CD4-positive, alpha-beta T cell treated with Interleukin-6 at 100 ng/mL for 8 hours (primary cell): ENCODE measurements at places on chromosomes 6 and 20.

DNA sequence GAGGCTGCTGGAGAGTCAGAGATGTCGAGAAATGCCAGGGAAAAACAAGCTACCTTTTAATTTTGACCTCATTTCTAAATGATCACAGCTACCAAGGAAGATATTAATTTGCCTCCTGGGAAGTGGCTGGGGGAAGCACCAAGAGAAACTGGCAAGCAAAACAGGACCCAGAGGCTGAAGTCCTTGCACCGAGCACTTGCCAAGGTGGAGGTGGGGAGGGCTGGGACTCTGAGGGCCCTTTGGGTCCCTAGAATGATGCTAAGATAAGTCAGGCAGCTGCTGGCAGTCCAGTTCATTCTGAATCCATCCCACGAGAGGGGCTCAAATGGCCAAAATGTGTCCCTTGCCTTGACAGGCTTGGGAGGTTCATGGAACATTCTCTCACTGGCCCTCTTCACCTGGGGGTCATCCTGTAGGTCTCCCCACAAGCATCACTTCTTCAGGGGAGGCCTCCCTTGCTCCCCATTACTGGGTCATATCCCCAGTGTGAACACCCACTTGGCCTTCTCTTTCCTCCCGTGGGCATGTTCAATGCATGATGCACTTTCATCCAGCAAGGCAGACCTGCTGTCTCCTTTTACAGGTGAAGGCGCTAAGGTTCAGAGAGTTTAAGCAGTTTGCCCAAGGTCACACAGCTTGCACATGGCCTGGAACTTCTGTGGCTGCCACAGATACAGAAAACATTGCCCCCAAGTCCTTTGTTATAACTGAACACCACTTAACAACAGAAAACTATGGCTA is 39.1 kb upstream of the BLCAP start:
- DNase-seq = no peak

- DNase-seq = no peak
Measured at GRCh38 chr6:19880066-19880465, 42.9 kb downstream of the ID4 start.

GRCh38 chr6:45927421-45928320 is 88.0 kb downstream of the CLIC5 start:
- DNase-seq = no peak

DNA sequence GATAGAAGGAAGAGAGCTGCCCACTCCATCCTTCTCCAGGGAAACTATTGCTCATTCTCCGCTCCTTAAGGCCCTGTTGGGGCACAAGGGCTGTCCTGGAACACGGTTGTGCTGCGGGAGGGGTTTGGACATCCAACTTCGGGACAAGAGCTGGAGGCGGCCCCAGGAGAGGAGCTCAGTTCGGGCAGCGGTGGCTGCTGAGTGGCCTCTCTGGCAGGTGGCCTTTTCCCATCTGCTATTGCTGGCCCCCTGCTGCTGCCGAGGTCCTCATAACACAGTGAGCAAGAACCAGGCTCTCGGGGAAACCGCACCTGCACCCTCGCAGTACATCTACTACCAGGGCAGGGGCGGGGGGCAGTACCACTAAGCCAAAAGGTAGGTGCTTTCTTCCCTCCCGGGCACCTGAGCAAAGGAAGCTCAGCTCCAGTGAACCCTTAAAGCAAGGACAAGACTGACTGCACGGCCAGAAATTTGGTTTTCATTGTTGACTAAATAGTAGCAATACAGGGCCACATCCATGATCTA is 63.7 kb downstream of the PSMG4 start:
- no peak for DNase-seq
